ENCODE measurements at places on chromosomes 1 and 21.

GRCh38 chr1:107933736-107934135, 31.2 kb downstream of the VAV3 start:
- DNase-seq: no peak

DNA sequence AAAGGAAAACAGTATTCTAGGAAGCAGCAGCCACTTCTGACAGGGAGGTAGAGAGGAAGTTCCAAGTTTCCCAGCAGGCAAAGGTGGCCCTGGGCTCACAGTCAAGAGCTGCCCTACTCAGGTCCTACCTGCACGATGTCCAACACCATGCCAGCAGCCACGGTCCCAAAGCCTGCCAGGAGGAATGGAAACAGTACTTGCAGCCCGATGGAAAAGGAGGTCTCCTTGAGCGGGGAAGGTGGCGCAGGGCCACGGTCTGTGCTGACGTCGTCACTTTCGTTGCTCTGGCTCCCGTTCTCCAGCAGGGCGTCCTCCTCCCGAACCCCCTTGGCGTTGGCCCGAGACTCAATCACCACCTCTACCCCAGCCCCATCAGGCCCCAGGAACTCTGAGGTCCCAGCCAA, 3.1 kb downstream of the SLC41A1 start:
- DNase-seq: no peak

DNA sequence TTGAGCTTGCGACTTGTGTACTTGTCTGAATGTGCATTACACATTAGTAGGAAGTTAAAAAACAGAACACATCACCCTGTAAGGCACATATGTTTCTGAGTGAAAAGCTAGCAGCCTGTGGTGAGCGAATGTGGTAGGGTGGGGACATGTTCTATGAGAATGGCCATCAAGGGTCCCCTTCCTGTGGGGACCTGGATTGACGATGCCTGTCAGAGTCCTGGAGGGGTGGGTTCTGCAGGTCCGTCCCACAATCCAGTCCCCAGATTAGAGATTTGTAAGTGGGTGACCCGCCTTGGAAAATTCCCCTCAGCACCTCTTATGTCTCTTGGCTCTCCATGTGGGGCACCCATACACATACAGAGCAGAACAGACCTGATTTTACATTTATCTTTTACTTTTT, 40.0 kb downstream of the MTARC1 start:
- DNase-seq: no peak

- no peak for DNase-seq
Measured at GRCh38 chr1:48789903-48790302, 13.2 kb upstream of the BEND5 start.

GRCh38 chr1:183604038-183604808, 14.0 kb upstream of the NCF2 start:
- no peak for DNase-seq

GRCh38 chr1:40709100-40709801, 17.7 kb downstream of the NFYC start:
- DNase-seq: peak; percentile 88

DNA sequence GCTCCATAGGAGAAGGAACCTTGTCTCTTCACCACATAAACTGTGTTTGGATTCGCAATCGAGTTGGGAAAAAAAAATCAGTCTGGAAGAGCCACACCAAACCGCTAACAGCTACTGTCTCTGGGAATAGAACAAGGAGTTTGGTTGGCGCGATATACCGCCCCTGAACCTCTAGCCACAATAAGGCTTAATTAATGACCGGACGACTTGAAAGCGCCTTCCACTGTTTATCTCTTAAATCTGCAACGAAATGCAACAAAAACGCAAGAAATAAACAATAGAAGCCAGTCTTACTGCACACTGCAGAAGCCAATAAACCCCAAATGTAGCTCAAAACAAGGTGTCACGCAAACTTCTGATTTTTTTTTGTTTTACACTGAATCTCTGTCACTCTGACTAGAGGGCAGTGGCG, 10.9 kb downstream of the BTBD19 start:
- DNase-seq: no peak

GRCh38 chr21:33940164-33940880, 24.7 kb upstream of the ATP5PO start:
- no peak for DNase-seq

DNA sequence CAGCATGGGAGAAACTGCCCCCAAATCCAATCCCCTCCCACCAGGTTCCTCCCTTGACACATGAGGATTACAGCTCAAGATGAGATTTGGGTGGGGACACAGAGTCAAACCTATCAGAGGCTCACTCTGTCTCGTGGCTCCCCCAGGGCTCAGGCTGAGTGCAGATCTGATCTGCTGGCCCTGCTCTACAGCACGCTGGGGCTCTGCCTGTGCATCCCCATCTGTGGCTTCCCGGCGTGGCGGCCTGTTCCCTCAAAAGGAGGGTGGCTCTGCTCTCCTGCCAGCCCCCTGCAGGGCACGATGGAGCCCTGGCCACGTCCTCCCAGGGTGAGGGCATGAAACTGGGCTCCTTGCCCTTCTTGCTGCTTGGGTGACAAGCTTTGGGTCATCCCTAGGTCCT, 19.8 kb upstream of the SMYD3 start:
- DNase-seq: no peak

GRCh38 chr1:44947063-44947773, 39.2 kb downstream of the EIF2B3 start:
- no peak for DNase-seq

DNA sequence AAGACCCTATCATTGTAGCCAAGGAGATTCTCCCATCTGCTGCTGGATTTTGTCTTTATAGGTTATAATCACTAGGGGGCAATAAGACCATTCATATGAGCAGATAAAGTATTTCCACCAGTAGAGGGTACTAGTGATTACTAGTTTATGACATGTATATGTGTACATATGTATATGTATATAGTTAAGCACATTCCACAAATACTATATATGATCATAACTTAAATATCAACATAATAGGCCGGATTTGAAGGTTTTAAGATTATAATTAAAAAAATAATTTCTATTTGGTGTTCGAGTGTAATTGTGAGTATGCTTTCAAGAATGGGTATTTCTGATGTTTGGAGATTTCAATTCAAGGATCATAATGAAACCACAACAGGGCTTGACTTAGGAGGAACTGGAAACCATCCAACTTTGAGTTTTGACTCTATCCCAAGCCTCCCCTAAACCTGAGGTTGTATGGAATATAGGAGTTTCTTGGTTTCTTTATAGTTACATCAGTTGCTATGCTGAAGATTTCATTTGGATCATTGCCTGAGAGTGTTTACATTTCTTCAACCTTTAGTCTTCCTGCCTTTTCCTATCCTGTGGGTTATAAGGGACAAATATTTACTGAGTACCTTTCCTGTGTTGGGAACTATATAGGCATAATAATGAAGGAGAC, 16.9 kb downstream of the TCEANC2 start:
- peak; percentile 43 for DNase-seq

GRCh38 chr1:94275083-94275482, 37.7 kb upstream of the ARHGAP29 start:
- DNase-seq: no peak

DNA sequence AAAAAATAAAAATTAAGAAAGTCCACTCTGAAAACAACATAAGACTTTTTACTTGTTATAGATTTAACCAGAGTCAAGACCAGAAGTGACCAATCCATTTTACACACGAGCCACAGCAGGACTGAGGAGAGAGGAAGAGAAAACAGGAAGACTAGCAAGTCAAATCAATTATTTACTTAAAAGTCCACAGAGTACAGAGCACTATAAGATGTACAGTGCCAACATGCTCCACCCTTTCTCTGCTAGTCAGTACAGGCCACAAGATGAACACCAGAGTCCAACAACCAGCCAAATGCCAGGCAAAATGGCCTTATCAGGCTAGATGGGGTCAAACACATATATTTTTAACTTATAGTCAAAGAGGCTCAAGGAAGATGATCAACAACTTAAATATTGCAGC, 19.5 kb downstream of the LUZP1 start:
- DNase-seq: no peak

- DNase-seq: no peak
Measured at GRCh38 chr1:198584163-198584562, 43.7 kb upstream of the ATP6V1G3 start.

DNA sequence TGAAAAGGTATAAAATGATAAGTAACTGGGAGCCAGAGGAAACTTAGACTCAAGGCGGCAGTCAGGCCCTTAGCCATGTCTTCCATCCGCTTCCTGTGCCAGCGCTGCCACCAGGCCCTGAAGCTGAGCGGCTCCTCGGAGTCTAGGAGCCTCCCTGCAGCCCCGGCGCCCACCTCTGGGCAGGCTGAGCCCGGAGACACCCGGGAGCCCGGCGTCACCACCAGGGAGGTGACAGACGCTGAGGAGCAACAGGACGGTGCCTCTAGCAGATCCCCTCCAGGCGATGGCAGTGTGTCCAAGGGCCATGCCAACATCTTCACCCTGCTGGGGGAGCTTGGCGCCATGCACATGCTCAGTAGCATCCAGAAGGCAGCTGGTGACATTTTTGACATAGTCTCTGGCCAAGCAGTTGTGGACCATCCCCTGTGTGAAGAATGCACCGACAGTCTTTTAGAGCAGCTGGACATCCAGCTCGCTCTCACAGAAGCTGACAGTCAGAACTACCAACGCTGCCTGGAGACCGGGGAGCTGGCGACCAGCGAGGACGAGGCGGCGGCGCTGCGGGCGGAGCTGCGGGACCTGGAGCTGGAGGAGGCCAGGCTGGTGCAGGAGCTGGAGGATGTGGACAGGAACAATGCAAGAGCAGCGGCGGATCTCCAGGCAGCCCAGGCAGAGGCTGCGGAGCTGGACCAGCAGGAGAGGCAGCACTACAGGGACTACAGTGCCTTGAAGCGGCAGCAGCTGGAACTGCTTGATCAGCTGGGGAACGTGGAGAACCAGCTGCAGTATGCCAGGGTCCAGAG, at the start of gene BECN2:
BECN2 (plus strand) TSS at position 76 of the 803 bp plus-strand sequence; CDS start at position 76, 0 bp downstream.
- peak; percentile 90 for DNase-seq

GRCh38 chr21:33872881-33873515, 42.6 kb downstream of the ATP5PO start:
- DNase-seq: no peak

- DNase-seq: no peak
Measured at GRCh38 chr1:97384294-97384968, 536.4 kb downstream of the DPYD start.

DNA sequence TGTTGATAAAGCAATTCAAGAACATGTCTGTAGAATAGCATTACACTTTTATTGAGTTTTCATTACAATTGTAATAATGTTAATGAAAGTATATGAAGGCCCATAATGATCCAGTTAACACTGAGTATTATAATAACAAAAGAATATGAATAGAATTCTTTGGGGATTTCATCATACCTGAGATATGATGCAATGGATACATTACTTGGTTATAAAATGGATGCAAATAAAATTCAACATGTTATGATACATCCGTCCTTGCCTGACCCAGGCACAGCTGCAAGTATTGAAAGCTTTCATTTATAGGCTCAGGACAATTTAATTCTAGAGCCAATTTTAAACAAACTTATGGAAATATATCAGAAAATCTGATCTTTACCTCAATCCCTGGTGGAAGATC, 8.2 kb upstream of the KCNA3 start:
- DNase-seq: no peak

- no peak for DNase-seq
Measured at GRCh38 chr1:6248161-6248776, 4.3 kb downstream of the HES3 start.

GRCh38 chr1:93474321-93474720, 26.4 kb downstream of the FNBP1L start:
- no peak for DNase-seq

DNA sequence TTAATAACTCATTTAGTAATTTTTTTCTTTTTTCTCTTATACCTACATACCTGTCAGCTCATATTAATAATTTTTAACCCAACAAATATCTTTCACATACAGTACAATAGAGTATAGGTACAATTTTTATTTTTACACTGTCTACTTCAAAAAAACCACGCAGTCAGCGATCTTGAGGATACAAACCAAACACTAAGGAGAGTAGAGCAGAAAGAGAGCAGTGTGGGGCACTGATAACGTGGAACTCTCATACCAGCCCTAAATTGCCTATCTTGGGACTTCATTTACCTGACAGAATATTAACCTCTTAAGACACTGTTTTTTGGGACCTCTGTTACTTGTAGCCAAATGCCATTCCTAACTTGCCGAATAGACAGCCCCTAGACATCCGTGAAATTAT, 5.5 kb downstream of the TRMT1L start:
- no peak for DNase-seq

GRCh38 chr1:37477198-37477931, 3.0 kb downstream of the ZC3H12A start:
- DNase-seq: no peak

DNA sequence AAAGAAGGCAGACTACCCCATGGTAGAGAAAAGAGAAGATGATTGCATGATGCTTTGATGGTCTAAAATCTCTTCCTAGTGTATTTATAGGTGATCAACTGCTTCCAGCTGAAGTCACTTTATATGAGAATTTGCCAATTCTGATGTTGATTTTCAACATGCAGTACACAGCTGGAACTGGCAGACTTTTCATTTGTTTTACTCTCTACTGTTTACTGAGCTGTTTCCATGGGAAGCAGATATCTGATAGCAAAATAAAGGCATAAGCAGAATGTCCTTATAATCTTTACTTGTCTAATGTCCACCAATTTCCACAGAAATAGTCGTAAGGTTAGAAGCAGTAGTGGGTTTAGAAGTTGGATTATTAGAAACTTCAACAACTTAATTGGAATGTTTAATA, 74.9 kb downstream of the SYDE2 start:
- peak; percentile 12 for DNase-seq

DNA sequence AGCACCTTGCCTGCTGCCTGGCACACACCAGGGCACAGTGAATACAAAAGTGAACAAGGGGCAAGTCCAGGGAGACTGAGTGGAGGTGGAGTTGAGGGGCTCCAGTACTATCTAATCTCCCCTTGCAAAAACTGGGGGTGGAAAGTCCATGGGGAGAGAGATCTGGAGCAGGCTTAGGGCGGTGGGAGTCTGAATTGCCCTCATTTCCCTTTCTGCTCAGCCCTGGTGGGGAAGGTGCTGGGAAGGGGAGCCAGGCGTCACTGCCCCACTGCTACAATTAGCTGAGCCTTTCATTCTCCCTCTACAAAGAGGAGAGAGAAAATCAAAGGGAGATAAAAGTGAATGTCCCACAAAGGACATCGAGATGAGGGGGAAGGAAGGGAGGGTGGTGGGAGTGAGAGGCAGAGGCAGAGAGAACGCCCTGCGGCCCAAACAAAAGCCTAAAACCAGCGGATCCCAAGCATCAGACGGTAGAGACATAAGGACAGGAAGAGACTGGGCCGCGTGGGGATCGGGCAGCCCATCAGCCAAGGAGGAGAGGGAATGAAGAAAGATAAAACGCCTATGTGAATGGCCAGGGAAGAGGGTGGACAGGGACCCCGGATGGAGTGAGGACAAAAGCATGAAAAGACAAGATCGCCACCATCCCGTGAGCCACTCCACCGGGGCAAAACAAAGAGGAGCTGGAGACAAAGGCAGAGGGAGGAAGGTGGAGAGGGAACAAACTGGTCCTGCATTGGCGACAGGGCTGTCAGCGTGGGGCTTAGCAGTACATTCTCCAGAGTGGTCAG, 46.8 kb upstream of the SOX13 start:
- no peak for DNase-seq
